Activated CD4-positive, alpha-beta T cell treated with anti-CD3 and anti-CD28 coated beads, Interleukin-2, amount 50 U/mL, for 16 hours (primary cell): ENCODE measurements at places on chromosomes 12 and 14.

DNA sequence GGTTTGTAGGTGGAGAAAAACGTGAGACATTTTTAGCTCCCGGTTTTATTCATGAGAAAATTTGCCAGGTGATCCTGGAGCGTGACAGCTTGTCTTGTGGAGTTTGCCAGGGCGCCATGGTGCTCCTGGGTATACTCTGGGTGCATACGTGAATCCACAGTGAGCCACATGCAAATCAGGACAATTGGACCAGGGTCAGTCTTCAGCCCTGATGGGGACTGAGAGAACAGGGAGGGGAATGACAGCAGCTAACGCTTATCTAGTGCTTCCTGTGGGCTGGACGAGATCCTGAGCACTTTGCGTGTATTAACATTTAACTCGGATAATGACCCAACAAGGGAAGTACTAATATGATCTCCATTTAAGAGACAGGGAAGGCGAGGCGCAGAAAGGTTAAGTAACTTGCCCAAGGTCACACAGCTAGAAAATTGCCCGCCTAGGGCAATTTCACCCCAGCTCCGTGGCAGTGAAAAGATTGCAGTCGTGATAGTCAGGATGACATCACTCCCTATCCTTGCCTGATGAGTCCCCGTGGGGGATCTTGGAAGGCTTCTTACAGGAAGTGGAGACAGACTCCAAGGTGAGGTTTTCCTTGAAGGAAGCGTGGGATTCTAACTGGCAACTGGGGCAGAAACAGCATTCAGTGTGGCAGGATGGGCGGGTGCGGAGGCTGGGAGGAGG, 118.4 kb upstream of the NCOR2 start:
- DNase-seq, result no peak

DNA sequence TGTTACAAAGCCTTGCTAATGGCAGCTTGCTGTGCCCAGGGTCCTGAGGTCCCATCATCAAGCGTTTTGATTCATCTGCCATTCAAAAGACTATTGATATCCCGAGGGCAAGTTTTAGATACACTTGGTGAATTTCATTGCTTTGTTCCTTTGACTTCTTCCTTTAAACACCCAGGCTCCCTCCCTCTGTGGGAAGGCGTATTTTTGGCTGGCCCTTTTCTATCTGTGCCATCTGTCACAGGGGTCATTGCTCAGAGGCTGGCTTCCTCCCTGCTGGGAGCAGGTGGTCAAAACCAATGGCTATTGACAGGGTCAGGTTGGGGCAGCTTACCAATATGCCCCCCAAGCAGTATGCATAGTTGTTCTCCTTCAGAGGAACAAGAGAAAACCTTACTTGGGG, 40.0 kb downstream of the SCN8A start:
- DNase-seq, result no peak

GRCh38 chr12:48873096-48873495, 7.4 kb upstream of the RND1 start:
- no peak for DNase-seq

DNA sequence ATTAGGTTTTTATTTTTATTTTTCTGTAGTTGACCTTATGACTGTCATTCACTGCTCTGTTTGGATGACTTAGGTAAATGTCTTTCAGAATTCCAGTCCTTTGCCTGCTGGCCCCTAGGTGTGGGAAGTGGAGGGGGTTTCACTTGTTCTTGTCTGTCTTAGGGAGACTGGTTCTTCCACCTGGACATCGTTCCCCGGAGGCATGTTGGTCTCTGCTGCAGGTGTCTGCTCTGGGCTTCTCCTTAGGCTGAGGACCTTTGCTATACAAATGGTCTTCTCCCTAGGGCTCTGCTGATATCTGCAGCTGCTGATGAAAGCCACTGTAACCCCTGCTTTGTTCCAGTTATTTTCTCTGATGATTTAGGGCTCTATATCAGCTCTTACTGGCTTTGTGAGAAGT, 97.1 kb downstream of the OTOGL start:
- no peak for DNase-seq

GRCh38 chr14:99321236-99321925, 49.4 kb upstream of the BCL11B start:
- DNase-seq, result no peak

GRCh38 chr12:60644076-60644475, 1048.2 kb downstream of the SLC16A7 start:
- DNase-seq, result no peak

DNA sequence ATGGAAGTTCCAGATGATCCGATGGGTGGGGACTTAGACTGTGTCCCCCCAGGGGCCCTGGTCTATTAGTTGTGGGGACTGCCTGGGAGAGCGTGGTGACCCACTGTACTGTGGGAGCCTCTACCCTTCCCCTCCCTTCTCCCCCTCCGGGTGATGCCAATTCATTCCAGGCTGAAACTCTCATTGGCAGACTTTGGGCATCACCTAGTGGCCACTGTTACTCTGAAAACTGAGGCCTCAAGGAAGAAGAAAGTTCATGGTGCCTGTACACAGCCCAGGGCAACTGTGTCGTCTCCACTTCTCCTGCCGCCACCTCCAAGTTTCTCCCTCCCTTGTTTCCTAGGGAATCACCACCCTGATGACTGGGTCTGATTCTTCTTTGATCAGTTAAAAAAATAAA, 173.6 kb upstream of the ALG10B start:
- no peak for DNase-seq

- no peak for DNase-seq
Measured at GRCh38 chr12:54036620-54037359, 3.9 kb downstream of the HOXC5 start.

DNA sequence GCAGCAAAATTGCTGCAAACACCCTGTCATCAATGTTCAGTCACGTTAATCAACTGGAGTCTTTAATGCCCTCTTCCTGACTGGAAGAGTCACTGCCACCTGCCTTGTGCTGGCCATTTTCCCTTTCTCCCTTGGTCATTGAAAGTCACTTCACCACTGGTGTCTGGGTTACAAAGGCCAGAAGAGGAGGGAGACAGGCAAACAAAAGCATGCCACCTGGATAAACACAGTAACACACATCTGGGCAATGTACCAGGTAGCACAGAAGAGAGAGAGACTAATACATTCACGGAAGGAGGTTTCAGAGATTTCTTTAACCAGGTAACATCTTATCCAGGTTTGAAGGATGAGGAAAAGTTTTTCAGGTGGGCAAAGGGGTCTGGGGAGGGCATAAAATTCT, 32.7 kb downstream of the GPHB5 start:
- DNase-seq, result no peak

DNA sequence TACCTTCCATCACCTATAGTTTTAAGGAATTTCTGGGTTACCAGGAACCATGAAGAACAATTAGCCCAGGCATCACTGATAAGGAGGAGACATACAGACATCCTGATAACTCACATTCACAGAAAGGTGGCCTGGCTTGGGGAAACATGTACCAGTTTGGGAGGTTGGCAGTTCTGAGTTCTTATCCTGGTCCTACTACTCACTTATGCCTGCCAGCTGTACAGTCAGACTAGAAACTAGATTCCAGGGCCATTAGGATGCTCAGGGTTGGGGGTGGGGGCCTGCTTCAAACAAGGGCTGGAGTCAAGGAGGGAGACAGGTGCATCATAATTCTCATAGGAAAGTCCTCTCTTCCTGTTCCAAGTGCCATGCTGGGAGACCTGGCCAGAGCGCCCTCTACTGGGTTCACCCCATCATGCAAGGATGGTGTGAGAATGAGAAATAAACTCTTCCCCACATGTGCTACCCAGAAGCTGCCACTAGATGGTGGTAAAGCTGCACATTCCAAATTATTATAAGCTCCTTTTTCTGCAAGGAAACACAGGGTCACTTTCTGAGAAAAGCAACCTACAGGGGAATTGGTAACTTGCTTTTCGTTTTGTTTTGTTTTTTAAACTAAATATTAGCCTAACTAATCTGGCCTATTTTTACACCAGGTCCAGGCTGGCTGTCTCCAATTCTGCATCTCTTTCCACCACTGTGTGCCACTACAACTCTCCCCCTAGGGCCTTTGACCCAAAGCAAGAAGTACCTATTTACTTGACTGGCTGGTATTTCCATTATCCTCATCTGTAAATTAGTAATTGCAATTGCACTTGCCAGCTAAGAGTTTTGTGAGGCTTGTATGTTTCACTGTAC, 14.5 kb downstream of the OAS2 start:
- peak; percentile 65 for DNase-seq

GRCh38 chr14:35337269-35338255, 45.4 kb downstream of the PSMA6 start:
- DNase-seq, result no peak
